Stimulated activated CD8-positive, alpha-beta memory T cell treated with anti-CD3 and anti-CD28 coated beads, Interleukin-2, amount 100 ng/mL, for 1 hour (primary cell): ENCODE measurements at places on chromosomes 1 and 21.

- no peak for DNase-seq
Measured at GRCh38 chr1:109527098-109527811, 12.4 kb upstream of the GPR61 start.

DNA sequence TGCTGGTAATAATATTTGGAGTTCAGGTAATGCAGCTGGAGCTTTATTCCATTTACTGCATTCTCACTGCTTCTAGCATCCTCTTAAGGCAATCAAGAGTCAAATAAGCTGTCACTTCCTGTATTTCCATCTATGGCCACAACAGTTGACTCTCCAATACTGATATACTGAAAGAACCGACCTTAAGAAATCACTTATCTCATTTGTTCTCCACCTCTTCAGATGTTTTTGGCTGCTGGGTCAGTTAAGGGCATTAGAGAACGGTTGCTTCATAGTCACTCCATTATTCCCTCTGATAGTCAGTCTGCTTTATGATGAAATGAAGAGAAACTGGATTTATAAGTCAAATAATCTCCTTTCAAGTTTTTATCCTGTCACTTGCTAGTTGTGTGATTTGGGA, 14.2 kb upstream of the RGS4 start:
- DNase-seq: no peak

- no peak for DNase-seq
Measured at GRCh38 chr1:48530727-48531351, 58.8 kb upstream of the SPATA6 start.

DNA sequence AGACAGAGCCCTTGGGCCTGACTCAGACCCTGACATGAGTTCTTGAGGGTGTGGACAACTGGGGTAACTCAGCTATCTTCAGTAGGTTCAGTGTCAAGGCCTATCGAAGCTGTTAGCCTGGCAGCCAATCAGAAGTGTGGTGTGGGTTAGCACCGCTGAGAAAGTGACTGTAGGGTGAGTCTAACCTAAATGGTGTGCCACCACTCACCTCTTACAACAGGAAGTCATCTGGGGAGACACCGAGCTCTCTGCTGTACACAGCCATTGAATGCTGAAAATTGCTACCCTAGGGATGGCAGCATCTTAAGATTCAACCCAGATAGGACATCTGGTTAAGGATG, 44.6 kb downstream of the RASSF5 start:
- peak; percentile 57 for DNase-seq

- no peak for DNase-seq
Measured at GRCh38 chr1:245888809-245889208, 618.3 kb downstream of the SMYD3 start.

DNA sequence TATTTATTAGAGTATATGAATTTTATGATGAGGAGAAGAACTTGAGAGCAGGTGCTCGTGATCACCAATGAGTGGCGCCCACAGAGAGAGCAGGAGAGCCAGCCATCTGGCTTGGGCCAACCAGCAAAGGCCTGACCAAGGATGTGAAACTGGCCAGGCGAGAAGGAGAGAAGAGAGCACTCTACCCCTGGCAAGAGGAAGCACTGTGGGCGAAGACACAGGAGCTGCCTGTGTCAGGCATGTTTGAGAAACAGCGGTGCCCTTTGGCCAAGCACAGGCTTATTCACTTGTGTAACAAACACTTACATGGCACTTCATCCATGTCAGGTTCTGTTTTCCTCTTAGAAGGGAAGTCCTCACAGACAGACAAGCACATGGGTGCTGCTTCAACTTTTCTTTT, 4.2 kb upstream of the SIPA1L2 start:
- DNase-seq: no peak

DNA sequence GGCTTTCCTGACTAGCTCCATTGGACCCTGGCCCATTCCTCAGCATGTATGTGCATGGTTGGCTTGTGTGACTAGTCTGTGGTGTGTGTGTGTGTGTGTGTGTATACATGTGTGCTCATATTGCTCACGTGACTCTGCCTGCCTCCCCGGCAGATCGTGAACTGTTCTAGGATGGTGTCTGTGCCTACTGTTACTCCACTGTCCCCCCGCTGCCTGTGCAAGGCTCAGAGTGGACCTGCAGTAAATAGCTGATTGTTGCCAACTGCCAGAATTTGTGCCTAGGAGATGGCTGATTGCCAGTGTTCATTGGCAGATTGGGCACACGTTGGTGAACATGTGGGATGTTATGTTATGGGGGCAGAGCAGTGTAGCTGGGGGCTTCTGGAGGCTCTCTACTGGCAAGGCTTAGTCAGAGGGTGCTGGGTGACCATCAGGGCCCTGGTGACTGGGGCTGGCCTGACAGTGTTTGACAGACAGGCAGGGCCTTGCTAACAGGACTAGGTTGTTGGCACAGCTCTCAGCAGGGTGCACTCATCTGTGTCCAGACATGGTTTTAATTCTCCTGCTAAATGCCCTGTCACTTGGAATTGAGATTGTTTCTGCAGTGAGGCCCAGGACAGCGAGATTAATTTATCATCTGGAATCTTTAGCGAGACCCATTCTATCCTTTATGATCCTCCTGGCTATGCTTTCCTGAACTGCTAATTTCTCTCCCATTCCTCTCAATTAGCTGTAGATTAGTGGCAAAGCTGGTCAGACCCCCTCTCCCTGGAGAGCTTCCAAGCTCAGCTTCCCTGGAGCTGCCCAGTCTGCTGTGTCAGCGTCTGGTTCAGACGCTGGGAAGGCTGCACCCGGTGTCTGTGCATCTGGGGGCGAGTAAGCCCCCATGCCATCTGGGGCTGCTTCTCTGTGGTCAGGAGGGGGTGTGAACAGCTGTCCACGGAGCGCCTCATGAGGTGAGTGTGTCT, 20.8 kb downstream of the SLC6A17 start:
- DNase-seq: no peak

DNA sequence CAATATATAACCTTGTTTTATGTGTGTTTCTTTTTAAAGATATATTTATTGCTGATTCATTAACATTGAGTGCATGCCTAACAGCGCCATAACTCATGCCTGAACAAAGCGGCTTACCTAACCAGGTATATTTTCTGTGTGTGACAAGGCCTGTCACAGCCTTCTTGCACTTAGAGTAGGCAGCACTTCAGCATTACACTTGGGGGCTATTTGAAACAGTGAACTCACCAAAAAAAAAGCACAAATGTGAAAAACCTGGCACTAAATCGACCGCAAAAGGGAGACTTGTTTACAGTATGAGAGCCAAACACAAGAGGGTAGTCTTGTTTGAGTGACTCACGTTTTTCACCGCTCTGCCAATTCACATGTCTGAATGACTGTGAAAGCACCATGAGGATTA, 111.7 kb downstream of the DISP1 start:
- no peak for DNase-seq

DNA sequence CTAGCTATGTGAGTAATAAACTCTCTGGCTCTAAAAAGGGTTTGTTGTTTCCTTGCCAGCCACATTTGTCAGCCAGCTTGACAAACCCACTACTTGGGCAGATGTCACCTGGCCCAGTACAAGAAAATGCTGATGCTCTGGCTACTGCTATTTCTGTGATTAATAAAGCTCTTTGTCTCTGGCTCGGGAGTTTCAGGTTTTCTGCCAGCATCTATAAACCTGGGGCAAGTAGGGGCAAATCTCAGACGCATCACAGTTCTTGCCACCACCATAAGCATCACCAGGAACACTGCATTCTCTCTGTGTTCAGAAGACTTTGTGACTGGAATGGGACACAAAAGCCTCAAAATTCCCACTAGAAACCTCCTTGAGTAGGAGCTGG, 2.5 kb downstream of the ITLN2 start:
- DNase-seq: no peak

GRCh38 chr1:8283058-8283884, 34.6 kb upstream of the SLC45A1 start:
- no peak for DNase-seq

DNA sequence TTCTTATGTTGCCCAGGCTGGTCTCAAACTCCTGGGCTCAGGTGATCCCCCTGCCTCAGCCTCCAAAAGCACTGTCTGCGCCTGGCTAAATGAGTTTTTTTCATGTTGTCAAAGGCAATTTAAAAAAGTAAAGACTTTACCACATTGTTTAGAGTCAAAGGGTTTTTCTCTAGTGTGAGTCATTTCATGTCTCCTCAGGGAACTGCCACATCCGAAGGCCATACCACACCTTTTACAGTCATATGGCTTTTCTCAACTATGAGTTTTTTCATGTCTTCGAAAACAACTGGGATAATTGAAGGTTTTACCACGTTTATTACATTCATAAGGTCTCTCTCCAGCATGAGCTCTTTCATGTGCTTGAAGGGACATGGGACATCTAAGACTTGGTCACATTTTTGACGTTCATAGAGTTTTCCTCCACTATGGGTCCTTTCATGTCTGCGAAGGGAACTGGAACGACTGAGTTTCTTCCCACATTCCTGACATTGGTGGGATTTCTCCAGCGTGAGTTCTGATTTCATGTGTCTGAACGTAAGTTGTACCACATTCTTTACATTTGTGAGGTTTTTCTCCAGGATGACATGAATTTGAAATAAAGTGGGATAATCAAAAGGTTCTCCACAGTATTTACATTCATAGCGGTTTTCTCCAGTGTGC, 65.6 kb downstream of the UCHL5 start:
- DNase-seq: no peak

DNA sequence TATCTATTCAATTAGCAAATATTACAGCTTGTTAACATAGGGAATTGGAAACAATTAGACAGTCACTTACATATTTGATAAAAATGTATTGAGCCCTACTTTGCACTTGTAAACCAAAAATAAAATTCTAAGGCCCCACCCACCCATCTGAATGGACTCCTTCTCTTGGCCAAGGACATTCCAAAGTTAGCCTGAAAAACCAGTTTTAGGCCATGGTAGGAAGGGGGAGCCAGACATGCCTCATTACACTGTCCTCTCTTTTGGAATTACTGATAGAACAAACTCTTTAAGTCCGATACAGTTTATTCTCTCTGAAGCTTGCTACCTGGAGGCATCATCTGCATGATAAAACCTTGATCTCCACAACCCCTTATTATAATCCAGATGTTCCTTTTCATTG, 28.0 kb upstream of the TSPAN2 start:
- DNase-seq: no peak

- no peak for DNase-seq
Measured at GRCh38 chr1:55088413-55088812, 49.1 kb downstream of the PCSK9 start.

DNA sequence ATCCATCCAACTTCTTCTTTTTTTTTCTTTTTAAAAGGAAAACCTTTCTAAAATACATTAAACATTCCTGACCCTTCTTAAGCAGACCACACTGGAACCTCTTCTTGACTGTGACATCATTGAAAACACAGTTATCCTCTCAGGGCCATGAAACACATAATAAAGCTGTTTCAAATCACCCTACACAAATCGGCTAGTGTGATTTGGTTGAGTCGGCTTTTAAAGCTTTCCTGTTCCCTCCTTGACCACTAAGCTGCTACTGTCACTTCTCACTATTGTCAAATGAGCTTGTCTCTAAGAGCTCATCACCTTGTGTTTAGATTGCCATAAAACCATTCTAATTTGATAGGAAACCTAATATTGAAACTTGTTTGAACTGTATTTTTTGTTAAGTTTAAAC, 5.9 kb downstream of the USP24 start:
- DNase-seq: no peak

- no peak for DNase-seq
Measured at GRCh38 chr21:19034041-19034440, 630.5 kb upstream of the TMPRSS15 start.

- DNase-seq: no peak
Measured at GRCh38 chr1:217388522-217389065, 242.3 kb downstream of the GPATCH2 start.
